ENCODE measurements at places on chromosomes 4 and X.

GRCh38 chr4:72194046-72194445, 162.2 kb downstream of the NPFFR2 start:
- no peak for DNase-seq

- DNase-seq = no peak
Observed at GRCh38 chr4:125262502-125262901, 52.3 kb upstream of the FAT4 start.

- DNase-seq = no peak
Observed at GRCh38 chr4:2304877-2305561, 43.1 kb upstream of the MXD4 start.

DNA sequence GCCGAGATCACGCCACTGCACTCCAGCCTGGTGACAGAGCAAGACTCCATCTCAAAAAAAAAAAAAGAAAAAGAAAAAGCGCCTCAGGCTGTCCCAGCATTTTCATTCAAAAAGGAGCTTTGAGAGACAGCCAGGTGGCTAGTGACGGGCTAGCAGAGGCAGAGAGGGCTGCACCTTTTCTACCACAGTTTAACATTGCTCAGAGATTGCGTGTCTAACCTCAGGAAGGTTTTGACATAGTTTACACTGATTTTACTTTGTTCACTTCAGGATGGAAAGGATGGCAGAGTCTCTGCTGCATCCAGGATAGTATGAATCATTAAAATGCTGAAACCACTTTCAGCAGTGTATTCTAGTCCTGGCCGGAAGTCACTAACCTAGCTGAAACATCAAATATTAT, 28.1 kb downstream of the ZFP42 start:
- no peak for DNase-seq

- no peak for DNase-seq
Observed at GRCh38 chr4:146435962-146436361, 85.8 kb downstream of the SLC10A7 start.

GRCh38 chr4:77092975-77093374, 17.2 kb upstream of the CCNI start:
- DNase-seq = peak; percentile 60

GRCh38 chrX:54807524-54808108, at the start of gene MAGED2:
Gene MAGED2 (plus strand): TSS chrX:54807745. CDS start chrX:54809332, 1,587 bp downstream.
- no peak for DNase-seq
